ENCODE measurements at places on chromosomes 2 and 18.

GRCh38 chr2:196153480-196153879 lies 17.9 kb downstream of the STK17B start:
- no peak for DNase-seq

- DNase-seq = no peak
These were observed 102.6 kb upstream of the ITGA4 start for GRCh38 chr2:181354626-181355025.

DNA sequence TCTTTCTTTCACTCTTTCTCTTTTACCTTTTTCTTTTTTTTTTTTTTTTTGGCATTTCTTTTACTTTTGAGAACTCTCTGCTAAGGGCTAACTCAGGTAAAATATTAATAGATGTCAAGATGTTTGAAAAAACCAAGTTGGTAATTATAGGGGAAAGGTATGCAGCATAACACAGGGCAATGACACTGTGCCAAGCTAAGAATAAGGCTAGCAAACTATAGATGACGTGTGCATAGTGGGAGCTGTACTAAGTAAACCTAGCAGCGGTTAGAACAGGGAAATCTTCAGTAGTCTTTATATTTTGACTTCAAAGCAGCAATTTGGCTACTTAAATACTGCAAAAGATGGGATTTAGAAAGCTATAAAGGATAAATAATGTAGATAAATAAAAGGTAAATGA lies 415.4 kb upstream of the RGPD4 start:
- DNase-seq = no peak

DNA sequence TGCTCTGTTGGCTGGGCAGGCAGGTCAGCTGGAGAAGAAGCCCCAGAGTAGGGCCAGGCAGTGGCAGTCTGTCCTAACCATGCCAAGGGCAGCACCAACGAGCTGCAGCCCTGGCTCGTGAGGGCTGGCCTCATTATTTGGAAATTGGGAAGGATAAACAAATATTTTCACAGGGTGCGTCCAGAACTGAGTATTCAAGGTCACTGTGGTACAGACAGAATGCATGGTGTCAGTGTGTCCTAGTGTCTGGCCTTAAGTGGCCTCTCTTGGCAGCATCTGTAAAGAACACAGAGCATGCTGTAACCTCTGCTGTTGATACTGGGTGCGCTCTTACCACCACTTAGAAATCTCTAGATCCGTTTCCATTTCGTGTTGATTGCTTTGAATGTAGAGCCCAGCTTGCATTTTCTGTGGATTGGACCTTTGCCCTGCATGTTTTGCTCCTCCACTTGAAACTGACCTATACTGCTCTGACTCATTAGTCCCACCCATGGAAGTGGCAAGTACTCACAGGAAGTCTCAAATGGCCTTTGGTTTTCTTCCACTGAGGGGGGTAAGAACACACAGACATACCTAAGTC lies 88.2 kb downstream of the GREB1L start:
- DNase-seq = no peak

DNA sequence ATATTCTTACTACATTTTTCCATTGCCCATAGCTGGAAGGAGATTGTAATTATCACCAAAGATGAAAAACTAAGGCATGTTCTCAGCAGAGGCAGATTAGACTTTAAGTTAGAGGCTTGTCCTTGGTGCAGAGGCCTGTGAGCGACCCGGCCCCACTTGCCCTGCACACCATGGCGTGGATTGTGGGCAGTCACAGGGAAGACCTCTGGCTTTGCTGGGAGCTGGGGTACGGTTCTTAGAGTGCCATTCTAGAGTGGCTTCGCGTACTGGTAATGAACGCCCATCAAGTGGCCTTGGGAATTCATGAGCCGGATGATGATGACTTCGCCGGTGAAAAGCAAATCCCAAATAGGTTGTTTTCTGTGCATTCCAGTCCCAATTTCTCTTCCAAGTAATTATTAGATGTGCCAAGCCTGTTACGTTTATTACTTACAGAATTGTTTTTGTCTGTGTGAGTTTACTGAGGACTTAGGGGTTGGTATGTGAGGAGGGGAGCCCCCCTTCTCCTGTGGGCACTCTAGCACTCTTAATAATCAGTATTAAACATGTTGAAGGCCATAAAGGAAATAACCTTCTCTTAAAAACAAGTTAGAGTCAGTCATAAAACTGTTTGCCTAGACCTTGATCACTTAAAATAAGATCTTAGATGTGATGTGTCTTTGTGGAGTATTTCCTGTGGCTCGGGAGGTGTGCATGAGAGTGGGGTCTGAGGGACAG lies 90.6 kb downstream of the LDLRAD4 start:
- DNase-seq = no peak

- no peak for DNase-seq
These were observed 1195.7 kb upstream of the ZEB2 start for GRCh38 chr2:145715601-145716000.

DNA sequence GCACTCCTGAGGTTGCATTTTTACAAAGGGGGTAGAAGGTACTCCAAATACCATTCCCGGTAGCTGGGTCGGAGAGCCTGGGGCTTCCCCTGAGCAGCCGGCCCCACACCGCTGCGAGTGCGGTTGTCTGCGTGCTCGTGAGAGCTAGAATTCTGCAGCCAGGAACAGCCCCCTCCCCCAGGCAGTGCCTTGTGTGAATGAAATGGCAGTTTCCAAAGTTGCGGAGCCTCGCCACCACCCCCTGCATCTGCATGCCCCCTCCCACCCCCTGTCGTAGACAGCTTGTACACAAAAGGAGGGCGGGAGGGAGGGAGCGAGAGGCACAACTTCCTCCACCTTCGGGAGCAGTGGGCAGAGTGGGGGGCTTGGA lies 1.1 kb downstream of the MYCN start:
- no peak for DNase-seq

Data from stimulated activated CD8-positive, alpha-beta memory T cell treated with anti-CD3 and anti-CD28 coated beads, Interleukin-2, amount 100 ng/mL, for 48 hours (primary cell).